ENCODE measurements at places on chromosomes 4 and X.

- ATAC-seq: no peak
Measured at GRCh38 chr4:15443371-15444160, 15.7 kb downstream of the C1QTNF7 start.

DNA sequence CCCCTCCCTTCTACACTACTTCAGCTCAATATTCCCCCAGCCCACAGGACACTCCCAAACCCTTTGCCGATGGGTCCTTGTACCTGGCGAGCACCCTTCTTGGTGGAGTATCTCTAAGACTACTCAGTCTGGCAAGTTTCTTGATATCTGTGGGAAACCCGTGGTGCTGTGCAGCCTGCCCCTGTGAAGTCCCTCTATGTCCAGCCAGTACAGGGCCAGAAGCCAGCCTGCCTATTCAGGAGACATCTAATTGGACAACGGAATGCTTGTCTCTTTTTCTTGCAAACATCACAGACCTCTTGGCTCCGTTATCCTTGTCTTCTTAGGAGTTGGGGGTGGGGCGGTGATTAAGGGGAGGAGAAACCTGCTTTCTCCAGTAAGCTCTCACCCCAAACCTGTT is 3.7 kb upstream of the IGFBP7 start:
- ATAC-seq: no peak

- ATAC-seq: no peak
Measured at GRCh38 chrX:129559783-129560182, 19.7 kb downstream of the OCRL start.

DNA sequence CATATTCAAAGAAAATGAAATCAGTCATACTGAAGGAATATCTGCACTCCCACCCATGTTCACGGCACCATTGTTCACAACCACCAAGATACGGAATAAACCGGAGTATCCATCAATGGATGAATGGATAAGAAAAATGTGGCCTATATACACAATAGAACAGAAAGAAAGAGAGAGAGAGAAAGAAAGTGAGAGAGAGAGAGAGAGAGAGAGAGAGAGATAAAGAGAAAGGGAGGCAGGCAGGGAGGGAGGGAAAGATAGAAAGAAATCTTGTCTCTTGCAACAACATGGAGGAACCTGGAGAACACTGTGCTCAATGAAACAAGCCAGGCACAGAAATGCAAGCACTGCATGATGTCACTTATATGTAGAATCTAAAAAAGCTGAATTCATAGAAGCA is 52.4 kb downstream of the ANKRD17 start:
- ATAC-seq: no peak

GRCh38 chrX:53122013-53122412 is 28.1 kb downstream of the KANTR start:
- ATAC-seq: no peak

GRCh38 chrX:16804923-16805464 is 18.7 kb downstream of the TXLNG start:
- ATAC-seq: no peak
